OCI-LY7 (cell line): ENCODE measurements at places on chromosomes 16 and 17.

DNA sequence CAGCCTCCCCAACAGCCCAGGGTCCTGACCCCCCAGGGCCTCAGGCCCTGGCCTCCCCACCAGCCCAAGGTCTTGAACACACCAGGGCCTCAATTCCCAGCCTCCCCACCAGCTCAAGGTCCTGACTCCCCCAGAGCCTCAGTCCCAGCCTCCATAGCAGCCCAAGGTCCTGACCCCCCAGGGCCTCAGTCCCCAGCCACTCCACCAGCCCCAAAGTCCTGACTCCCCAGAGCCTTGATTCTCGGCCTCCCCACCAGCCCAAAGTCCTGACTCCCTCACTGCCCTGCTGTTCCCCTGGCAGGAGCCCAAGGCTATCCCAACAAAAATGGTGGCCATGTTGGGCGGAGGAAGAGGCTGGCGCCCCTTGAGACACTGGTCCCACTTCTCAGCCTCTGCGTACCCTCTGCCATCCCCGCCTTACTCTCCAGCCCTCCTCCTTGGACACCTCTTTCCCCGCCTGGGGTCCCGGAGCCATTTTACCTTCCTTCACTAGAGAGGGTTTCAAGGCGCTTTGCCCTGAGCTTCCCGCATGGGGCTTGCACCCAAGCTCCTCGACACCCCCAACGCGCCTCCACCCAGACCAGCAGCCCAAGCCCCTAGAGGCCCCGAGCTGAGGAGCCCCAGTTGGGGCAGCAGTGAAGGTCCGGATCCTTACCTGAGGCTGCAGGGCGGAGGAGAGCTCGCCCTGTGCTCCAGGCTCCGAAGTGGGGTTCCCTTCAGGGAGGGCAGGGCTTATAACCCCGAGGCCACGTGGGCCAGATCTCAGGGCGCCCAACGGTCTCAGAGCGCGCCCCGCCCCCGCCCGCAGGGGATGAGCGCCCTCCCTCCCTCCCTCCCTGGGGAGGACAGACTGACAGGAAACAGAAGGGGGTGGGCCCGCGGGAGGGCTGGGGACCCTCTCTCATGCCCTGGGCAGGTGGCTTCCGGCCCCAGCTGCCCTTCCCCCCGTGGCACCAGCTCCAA is 3.5 kb upstream of the TSPOAP1 start:
- DNase-seq = peak; percentile 98

DNA sequence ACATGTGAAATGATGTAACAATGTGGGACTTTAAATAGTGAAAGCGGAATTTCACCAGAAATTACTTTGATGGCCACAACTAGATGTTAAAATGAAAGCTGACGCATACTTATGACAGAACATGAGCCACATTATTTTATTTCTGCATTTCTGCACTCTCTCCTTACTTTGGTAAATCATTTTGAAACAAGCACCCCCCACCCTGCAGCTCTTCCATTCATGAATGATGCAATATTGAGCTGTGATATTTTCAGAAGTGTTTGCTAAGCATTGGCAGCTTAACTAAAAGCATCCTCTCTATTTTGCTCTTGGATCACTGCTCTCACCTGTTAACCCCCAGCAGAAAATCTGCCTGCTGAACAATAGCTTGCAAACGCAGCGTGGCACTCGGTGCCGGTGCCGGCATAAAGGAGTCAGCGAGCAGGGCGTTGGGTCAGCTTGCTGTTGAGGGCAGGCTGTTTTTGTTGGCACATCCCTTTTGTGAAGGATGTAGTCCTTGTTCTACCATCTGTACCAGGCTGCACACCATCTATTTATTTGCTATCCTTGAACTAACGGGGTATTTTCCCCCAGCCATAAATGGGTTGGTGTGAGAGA is 30.8 kb upstream of the CBLN1 start:
- no peak for DNase-seq

DNA sequence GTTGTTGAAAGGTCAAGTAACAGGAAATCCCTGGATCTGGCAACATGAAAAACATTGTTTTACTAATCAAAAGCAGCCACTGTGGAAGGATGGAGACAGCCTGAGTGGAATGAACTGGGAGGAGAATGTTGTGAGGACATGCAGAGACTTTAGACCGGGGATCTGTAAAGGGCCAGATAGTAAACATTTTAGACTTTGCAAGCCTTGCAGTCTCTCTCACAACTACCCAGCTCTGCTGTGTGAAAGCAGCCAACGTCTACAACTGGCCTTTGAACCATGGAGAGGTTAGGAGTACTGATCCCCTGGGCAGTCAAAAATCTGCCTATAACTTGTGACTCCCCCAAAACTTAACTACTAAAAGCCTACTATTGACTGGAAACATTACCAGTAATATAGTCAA is 41.5 kb upstream of the TOM1L1 start:
- DNase-seq = no peak

GRCh38 chr16:77613095-77613494 is 109.2 kb upstream of the NUDT7 start:
- DNase-seq = no peak

- DNase-seq = no peak
Measured at GRCh38 chr16:53131050-53131362, 76.2 kb downstream of the CHD9 start.

DNA sequence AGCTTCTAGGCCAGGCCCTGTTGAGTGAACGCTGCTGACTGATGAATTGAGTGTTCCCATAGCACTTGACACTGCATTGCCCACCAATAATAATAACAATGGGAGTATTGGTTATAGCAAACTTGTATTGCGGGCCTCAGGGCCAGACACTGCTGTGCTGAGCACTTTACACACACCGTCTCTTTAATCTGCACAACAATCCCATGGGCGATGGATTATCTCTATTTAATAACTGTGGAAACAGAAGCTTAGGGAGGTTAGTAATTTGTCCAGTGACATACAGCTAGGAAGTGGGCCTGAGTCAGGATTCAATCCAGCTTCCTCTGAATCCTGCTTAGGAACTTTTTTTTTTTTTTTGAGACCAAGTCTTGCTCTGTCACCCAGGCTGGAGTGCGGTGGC is 11.2 kb downstream of the ARHGAP23 start:
- DNase-seq = no peak

GRCh38 chr16:21637032-21637968 is 15.1 kb downstream of the IGSF6 start:
- DNase-seq = no peak

DNA sequence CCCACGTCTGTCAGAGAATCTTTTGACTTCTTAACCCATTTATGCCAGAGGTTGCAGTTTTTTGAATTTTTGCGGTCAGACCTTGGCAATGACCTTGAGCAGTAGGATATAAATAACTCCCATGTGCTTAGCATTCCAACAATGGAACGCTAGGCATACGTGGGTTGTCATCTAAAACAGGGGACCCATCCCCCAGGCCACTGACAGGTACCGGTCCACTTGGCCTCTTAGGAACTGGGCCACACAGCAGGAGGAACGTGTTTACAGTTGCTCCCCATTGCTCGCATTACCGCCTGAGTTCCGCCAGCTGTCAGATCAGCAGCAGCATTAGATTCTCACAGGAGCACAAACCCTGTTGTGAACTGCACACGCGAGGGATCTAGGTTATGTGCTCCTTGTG is 76.8 kb upstream of the LGALS9 start:
- DNase-seq = no peak

DNA sequence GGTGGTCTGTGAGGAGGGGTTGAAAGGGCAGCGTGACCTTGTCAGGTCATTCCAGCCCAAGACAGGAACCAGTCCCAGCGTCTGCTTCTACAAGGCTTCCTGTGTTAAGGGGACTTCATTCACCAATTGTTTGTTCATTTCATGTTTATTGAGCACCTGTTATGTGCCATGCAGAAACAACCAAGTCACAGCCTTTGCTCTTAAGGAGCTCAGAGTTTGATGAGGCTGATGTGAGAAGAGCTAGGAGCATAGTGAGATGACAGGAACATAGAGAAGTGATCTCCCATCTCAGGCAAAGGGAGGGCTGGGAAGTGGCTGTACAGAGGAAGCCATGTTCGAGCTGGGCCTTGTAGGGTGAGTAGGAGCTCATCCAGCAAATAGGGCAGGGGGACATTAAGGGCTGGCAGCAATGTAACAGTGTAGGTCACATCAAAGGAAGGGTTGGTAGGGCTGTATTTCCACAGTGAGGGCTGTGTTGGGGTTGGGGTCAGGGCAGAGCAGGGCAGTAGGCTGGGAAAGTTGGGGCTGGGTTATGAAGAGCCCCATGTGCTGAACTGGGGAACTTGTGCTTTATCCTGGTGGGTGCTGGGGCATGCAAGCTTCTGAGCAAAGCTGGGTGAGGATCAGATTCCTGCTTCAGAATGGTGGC is 79.8 kb downstream of the ARHGAP23 start:
- DNase-seq = no peak

DNA sequence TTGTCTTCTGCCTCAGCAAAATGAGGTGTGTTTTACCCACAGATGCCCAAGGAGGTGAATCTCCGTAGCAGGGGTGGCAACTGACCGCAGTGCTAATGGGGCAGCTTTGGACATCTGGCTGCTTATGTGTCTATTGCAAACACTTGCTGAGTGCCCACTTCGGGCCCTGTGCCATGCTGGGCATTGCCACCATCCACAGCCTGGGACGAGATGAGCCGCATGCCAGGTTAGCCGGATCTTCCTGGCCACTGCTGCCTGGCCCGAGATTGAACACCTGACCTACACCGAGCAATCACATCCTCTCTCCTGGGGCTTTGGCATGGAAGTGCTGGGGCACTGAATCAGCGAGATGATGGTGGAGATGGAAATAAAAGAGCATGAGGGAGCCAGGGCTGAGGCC is 238.7 kb downstream of the GSG1L start:
- DNase-seq = no peak

- no peak for DNase-seq
Measured at GRCh38 chr16:87276924-87277323, 40.3 kb downstream of the C16orf95 start.

DNA sequence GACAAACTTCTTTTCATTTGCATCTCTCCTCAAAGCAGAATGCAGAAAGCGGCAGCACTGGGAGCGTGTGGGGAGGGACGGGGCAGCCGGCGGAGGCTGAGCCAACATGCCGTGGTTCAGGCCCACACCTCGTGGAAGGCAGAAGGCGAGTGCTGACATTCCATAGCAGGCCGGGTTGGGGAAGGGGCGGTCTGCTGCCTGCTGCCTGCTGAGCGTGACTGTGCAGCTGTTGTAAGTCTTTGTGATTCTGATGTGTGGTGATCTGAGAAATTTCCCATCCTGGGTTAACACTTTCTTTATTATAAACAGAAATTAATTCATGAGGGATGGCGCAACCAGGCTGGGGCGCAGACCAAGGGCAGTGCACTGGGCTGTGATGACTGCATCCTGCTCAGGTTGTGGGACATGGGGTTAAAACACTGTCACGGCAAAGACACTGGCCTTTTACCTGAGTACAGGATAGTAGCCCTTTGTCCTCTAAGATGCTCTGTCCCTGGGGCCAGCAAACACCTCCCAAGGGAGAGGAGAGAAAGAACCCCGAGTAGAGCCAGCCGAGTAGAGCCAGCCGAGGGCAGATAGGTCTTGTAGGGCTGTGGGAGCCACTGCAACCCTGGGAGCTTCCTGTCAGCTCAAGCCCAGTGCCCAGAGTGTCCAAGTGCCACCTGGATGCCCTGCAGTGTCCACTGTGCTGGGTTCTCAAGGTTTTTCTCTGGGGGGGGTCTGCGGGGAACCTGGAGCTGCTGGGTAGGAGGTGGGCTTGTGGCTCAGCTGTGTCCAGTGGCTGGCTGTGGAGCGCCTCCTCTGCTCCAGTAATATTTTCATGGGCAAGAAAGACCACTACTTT is 8.8 kb upstream of the DNASE1 start:
- no peak for DNase-seq

DNA sequence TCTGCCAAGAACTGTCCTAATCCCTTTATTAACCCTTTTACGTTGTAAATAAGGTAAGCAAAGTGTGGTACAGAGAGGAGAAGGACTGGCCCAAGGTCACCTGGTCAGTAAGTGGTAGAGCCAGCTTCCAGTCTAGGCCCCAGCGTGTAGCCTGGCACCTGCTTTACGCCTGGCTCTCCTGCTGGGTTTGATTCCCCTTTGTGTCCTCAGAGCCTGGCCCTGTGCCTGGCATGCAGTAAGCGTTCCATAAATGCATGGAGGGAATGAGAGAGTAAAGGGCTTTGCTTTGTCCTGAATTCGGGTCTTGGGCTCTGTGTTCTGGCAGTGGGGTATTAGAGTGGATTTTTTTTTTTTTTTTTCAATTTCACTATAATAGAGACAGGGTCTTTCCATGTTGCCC is 62.7 kb downstream of the ABCC1 start:
- DNase-seq = no peak

DNA sequence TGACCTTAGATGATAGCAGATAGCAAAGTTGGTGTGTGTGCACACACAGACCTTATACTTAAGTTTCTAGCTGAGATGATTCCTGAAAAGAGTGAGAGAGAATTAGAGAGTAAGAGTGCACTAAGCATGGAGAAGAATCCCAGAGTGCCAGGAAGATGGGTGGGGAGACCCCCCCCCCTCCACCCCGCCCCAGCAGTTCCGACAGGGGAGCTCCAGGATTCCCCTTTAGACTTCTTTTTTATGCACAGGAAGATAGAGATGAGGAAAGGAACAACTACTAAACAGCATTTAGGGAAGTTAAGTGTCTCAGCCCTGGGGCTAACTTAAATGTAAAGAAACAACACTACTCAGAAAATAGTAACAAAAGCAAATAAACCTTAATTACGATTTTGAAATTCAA is 878.0 kb upstream of the GOT2 start:
- DNase-seq = no peak

DNA sequence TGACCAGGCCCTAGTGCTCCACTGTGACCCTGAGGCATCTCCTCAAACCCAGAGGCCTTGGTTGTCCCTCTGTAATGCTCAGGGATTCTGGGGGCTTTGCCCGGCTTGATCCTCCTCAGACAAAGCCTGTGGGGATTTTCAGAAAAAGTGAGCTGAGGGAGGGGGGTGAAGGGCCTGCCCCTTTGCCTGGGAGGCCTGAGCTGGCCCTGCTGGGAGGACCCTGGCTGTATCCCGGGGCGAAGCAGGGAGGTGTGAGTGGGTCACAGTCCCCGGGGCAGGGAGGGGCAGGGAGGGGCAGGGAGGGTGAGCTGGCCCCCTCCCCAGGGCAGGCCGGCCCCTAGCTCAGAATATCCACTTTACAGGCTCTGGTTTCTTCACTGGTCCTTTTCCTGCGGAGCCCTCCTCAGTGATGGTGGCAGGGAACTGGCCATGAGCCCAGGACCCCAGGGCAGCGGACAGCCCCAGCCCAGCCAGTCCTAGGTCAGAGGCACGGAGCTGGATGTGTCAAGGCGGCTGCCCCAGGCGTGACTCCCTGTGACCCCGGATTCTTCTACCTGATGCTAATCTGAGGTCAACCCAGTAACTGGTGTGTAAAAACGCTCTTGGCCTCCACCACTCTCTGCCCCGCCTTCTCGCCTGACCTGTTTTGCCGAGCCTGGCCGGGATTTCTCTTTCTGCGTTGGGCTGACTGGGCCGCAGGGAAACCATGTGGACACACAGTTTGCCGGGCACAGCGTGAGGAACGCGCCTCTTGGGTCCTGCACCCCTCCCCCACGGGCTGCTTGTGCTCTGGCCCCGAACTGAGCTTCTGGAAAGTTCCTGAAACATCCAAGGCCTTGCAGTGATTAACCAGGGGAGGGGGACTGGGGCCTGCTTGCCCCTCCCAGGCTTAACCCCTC is 5.8 kb upstream of the FASN start:
- DNase-seq = peak; percentile 23

- no peak for DNase-seq
Measured at GRCh38 chr16:73434621-73435020, 386.7 kb upstream of the ZFHX3 start.

- peak; percentile 75 for DNase-seq
Measured at GRCh38 chr17:63435681-63436522, 10.2 kb downstream of the CYB561 start.

GRCh38 chr16:69889295-69889964 is 61.7 kb upstream of the CLEC18A start:
- DNase-seq = no peak

- no peak for DNase-seq
Measured at GRCh38 chr16:14095883-14096551, 24.9 kb downstream of the MRTFB start.
